Fibroblast of skin of left biceps (primary cell): ENCODE measurements at places on chromosomes 7 and 10.
A peak's percentile ranks its signal among the peaks of the same experiment; 100 is the strongest.

GRCh38 chr7:24786306-24786705, 29.0 kb upstream of the GSDME start:
- DNase-seq: no peak

GRCh38 chr7:105703207-105703930, 122.1 kb upstream of the EFCAB10 start:
- DNase-seq: no peak

DNA sequence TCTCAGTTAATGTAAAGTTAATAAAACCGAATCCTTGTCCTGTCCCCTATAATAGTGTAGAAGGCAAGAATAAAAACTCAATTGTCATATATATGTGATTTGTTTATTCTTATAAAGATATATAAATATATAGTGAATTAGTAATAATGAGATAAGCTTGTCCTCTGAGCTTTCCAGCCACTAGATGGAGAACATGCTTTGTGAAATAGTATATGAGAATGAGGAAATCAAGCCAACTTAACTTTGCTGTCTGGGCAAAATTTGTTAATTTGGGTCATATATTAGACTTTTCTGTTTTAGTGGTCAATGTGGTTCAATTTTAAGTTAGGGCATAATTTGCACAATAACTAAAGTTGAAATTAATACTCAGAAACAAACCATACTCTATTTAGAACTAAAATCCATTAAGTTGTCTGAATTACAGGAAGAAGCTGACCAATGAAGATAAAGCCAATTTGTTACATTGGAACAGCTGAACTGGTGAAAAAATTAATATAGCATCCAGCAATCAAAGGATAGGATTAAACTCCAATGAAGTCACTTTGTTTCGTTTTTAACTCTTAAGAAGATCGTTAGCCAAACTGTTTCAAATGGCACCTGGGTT, 595.0 kb downstream of the ARL4A start:
- no peak for DNase-seq

- no peak for DNase-seq
These were observed 97.7 kb upstream of the FEZF1 start for GRCh38 chr7:122402235-122402634.

GRCh38 chr10:91319336-91319735, 90.8 kb upstream of the HECTD2 start:
- DNase-seq: no peak

- no peak for DNase-seq
These were observed 135.7 kb downstream of the AHR start for GRCh38 chr7:17434191-17434590.

GRCh38 chr10:12098966-12099365, 30.2 kb downstream of the DHTKD1 start:
- no peak for DNase-seq

- no peak for DNase-seq
These were observed 23.6 kb downstream of the CEP41 start for GRCh38 chr7:130417213-130417612.

- DNase-seq: no peak
These were observed 2.5 kb upstream of the BTRC start for GRCh38 chr10:101351477-101351876.

GRCh38 chr10:115082506-115082905, 10.7 kb upstream of the ATRNL1 start:
- no peak for DNase-seq

DNA sequence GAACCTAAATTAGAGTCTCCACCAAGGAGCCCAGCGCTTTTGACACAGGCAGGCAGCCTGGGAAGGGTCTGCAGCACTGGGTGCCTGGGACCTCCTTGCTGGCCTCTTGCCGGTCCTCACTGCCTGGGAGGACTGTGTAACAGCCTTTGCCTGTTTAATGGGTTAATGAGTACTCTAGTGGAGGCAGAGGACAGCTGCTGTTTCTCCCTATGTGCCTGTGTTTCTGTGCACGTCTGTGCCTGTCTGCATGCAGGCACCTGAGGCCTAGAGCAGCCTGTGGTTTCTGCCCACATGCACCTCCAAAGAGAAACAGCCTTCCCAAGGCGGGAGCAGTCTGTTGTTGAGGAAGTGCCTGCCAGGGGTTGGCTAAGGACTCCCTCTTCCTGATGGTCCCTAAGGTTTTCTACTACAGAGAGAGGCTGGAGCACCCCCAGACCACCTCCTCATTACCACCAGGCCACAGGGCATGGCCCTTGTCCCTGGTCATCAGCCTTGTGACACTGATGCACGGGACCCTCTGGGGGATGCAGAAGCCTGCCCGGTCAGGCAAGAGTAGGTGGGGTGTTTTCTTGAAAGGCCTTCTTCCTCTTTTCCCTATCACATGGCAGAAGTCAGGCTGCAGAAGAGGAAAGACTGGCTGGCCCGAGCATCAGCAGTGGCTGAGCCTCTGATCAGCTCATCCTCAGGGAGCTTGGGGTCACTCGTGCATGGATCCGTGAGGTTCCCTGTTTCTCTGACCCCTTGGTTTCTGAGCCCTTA, 14.2 kb downstream of the SLC29A3 start:
- no peak for DNase-seq

- DNase-seq: no peak
These were observed 209.6 kb downstream of the EBF3 start for GRCh38 chr10:129754211-129755050.

DNA sequence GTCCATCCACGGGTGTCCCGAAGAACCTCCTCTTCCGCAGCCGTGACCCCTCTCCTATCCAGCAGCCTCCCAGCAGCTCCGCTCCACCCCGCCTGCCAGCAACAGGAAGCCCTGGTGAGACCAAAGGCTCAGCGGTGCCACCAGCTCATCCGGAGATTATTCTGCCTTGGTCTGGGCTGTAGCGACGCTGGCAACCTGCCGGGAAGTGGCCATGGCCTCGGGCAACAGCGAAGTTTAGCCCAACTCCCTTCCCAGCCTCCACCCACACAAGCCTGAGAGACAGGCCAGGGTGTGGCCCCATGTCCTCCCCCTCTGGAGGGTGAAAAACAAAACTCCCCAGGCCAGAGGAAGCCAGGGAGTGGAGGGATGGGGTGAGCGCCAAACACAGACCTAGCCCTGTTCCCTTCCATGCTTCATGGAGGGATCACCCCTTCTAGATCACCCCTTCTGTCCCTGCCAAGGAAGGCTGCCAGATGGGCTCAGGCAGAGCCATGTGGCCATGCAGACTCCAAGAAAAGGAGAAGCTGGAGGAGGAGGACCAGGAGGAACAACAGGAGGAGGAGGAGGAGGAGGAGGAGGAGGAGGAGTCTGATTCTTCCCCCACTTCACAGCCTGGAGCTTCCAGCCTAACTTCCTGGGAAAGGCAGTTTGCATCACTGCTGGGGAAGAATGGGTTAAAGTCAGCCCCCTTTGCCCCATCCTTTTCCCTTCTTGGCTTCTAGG, 918 bp downstream of the CALHM2 start:
- no peak for DNase-seq

- DNase-seq: no peak
These were observed 56.7 kb downstream of the GPAM start for GRCh38 chr10:112126901-112127300.

GRCh38 chr7:4151926-4152549, 530.1 kb upstream of the FOXK1 start:
- no peak for DNase-seq

- no peak for DNase-seq
These were observed 21.8 kb upstream of the EXOC6 start for GRCh38 chr10:92826504-92826903.

GRCh38 chr10:128026615-128027300, 99.5 kb downstream of the MKI67 start:
- no peak for DNase-seq

DNA sequence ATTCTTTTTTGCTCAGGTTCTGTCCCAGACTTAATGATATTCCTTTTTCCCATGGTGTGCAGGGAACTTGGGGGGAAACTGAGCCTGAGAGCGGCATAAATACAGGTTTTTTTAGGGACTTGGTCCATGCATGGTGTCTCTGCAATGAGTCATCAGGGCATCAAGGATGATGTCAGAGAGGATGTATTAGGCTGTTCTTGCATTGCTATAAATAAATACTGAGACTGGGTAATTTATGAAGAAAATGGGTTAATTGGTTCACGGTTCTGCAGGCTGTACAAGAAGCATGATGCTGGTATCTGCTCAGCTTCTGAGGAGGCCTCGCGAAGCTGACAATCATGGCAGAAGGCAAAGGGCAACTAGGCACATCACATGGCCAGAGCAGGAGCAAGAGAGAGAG, 185.4 kb downstream of the RAB11FIP2 start:
- no peak for DNase-seq

DNA sequence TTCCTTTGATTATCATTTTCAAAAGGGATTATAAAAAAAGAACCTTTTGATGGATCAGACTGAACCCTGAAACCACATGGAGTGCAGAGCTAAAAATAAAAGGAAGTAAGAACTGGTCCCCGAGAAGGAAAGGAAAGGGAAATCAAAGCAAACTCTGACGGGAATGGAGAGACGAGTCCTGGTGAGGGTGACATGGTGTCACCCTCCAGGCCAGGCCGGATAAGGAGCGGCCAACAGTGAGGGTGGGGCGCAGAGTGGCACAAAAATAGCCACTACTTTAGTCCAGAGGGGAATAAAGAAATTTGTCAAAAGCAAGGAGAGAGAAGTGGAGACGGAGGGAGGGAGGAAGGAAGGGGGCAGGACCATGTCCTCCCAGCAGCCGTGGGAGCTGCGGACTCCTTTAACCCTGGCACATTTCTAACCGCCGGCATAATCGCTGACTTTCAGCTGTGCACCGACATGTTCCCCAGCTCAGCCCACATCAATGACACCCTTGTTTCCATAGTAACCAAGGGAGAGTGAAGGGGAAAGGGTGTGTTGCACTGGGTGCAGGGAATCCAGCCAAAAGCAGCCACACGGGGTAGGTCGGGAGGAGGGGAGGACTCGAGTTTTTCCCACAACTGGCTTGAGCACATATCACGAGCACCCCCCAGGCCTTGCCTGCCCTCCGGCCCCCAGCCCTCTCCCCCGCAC, 29.7 kb downstream of the TRIM8 start:
- no peak for DNase-seq

- DNase-seq: no peak
These were observed 355.9 kb upstream of the C7orf33 start for GRCh38 chr7:148234715-148235114.

- peak; percentile 69 for DNase-seq
These were observed 63.3 kb upstream of the GHITM start for GRCh38 chr10:84076047-84076388.

GRCh38 chr7:128909625-128910568, 612 bp downstream of the KCP start:
- DNase-seq: no peak

- no peak for DNase-seq
These were observed 78.5 kb downstream of the CALD1 start for GRCh38 chr7:134857958-134858357.

DNA sequence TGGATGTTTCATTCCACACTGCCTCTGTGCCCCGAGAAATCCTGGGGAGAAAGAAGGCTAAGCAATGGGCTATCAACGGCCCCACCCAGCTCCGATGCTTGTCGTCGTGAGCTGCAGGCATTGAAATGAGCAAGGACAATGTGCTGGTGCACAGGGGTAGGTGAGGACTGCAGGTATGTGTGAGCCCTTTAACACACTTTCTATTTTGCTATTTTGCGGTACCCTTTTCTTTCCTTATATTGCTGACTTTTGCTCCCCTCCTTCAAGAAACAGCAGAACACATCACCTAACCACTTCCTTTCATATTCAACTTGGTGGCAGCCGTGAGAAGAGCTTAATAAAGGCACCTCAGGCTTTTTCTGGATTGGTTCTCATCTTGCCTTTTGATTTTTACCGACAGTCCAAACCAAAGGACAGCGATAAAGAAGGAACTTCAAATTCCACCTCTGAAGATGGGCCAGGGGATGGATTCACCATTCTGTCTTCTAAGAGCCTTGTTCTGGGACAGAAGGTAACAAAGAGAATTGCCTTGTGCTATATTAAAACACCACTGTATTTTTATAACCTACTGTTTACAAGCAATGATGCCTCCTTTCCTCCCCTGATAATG, 39.2 kb downstream of the AIFM2 start:
- DNase-seq: no peak

DNA sequence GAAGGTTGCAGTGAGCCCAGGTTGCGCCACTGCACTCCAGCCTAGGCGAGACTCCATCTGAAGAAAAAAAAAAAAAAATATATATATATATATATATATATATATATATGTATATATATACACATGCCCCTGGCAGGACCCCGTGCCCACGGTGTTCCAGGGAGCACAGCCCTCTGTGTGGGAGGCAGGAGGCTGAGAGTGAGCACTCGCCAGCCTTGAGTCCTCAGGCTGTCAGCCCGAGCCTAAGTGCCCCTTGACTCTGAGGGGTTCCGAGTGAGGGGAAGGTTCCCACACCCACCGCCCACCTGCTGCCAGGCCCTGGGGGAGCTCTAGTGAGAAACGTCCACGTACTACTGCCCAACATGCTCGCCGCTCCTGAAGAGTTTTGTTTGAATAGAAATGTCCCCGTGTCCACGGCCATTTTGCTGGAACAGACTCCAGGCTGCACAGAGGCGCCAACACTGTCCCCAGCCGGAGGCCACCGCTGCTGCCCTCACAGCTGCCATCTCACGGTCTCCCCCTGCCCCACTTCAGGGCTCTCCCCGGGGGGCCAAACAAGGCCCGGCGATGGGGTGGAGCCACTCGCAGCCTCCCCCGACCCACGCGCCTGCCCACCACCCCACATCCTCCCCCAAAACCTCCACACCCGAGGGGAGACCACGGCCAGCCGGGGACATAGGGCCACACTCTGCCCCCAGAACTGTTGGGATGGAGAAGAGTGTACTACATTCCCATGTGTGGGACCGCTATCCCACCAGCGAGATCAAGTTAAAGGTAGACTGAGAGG, 62.8 kb upstream of the EBF3 start:
- DNase-seq: no peak

- DNase-seq: no peak
These were observed 248.3 kb downstream of the EBF3 start for GRCh38 chr10:129715805-129716204.

- DNase-seq: no peak
These were observed 711 bp downstream of the KIF20B start for GRCh38 chr10:89702121-89702480.

GRCh38 chr10:1308962-1309616, 252.9 kb downstream of the WDR37 start:
- no peak for DNase-seq

GRCh38 chr10:15473396-15473767, 102.3 kb upstream of the FAM171A1 start:
- DNase-seq: no peak

GRCh38 chr7:2510130-2510776, 9.3 kb upstream of the LFNG start:
- no peak for DNase-seq
